ENCODE measurements at places on chromosomes 16 and 17.

DNA sequence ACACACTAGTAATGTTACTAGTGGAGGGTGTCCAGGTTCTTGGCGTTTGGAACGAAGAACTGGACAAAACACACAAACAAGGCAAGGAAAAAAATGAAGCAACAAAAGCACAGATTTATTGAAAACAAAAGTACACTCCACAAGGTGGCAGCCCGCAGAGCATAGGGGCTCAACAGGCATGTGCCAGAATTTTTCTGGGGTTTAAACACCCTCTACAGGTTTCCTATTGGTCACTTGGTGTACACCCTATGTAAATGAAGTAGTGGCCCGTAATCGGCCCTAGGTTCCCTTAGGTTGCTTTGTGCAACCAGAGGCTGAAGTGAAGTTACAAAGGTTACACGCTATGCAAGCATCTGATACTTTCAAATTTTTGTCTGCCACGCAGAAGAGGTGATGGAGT lies 8.1 kb downstream of the OR2C1 start:
- no peak for DNase-seq

DNA sequence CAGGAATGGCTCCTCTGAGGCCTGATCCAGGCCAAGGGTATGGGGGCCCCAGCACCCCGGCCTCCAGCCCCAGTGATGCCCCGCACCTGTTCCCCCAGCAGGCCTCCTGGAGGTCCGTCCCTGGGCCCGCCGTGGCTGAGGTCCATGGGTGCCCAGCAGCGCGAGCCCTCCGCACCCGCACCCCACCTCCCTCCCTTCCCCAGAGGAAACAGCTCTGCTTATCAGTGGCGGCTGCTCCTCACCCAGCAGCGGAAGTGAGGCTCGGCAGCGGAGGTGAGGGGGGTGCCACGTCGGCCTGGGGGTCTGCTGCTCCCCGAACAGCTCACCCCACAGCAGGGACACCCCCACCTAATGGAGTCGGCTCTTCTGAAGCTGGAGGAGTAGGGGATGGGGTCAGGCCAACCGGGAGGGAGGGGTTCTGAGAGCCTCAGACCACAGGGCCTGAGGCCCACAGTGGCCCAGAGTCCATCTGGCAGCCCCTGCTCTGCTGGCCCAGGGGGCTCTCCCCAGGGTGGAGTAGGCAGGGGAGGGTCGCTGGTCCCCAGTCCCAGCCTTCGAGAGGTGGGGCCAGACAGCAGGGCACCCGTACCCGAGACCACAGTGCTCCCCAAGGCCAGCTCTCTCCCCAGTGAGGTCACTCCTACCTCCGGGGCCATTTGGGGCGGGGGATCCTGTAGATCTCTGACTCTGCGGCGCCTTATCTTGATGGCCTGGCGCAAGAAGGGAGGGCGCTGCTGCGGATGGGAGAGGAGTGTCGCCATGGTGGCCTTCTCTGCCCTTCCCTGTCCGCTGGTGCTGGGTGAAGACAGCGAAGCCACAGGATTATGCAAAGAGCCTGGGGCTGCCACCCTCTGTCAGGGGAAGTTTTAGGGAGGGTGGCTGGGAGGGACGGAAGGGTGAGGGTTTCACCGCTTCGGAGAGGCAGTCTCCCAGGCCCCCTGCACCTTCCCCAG lies at the start of gene UNC13D:
TSS of gene UNC13D (minus strand) at position 828 of the 953 bp plus-strand sequence. CDS start at position 761, 67 bp downstream.
- DNase-seq, result no peak

GRCh38 chr16:50035468-50035992 lies 10.5 kb downstream of the CNEP1R1 start:
- no peak for DNase-seq

DNA sequence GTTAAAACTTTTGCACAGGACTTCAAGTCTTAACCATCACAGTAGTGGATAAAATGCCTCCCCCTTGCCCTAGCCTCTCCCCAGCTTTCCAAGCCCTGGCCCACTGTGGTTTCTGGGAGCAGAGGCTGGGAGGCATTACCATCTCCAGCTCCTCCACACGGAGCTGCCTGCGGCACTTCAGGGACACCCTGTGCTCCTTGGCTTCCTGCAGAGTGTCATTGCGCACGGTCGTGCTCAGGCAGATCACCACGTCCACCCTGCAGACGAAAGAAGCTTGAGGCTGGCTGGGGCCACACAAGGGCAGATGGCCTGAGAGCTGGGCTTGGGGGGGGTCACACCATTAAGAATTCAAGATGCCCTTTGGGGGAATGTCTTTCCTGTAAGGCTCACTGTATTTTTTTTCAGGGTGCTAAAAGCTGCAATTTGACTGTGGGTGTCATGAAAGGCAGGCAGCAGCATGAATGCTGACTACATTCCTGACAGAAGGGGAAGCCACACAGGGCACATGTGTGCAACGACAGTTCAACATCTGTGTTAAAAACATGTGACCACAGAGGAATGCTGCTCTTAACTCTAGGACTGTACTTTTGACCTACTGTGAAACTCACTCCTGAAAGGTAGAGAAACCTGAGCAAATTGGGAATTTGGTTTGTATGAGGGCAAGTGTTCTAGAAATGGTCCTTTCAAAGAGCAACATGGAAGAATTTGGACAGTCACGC lies 47.7 kb upstream of the CLEC18B start:
- no peak for DNase-seq

Measured in SIG-M5 (cell line).